ENCODE measurements at places on chromosomes 7 and 10. TPM values are rescaled to one million over a fixed set of nuclear protein-coding genes. Genes with fewer than 3 reads are reported as not detected.
A peak's percentile ranks its signal among the peaks of the same experiment; 100 is the strongest.

DNA sequence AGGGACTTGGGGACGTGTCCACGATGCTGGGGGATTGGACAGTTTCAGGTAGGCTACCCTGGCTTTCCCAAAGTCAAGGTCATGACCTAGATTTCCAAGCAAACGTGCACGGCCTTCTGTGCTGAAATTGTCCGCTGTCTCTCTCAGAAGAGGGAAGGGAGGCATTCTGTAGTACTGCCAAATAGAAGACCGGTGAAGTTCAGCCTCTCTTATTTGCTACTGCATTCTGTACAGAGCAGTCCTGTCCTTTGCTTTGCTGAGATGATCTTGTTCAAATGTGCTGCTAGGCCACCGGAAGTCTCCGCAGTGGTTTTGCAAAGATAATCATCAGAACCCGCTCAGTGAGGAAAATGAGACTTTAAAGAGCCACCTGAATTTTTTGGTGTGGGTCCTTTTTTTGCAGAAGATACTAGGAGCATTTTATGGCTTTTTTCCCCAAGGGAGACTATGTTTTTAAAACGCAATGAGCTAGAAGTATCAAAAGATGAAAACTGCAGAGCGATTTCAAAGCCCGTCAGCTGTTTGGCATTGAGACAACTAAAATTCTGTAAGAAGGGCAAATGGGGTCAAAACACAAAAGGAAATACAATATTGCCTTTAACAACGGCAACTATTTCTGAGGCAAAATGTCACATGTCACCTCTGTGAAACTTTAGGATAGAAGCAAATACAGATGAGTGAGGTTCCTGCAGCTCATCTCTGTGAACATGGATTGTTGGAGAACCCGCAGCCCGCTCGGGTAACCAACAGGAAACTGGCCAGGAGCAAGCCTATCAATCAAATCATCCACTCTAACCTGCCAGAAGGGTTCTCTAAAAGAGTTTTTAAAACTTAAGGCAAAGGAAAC is 1.3 kb upstream of the NMT2 start:
- no peak for DNase-seq

GRCh38 chr10:31384589-31384949 is 65.6 kb downstream of the ZEB1 start:
- DNase-seq, result no peak

GRCh38 chr7:30671793-30672465 is 10.3 kb downstream of the CRHR2 start:
- peak; percentile 25 for DNase-seq

DNA sequence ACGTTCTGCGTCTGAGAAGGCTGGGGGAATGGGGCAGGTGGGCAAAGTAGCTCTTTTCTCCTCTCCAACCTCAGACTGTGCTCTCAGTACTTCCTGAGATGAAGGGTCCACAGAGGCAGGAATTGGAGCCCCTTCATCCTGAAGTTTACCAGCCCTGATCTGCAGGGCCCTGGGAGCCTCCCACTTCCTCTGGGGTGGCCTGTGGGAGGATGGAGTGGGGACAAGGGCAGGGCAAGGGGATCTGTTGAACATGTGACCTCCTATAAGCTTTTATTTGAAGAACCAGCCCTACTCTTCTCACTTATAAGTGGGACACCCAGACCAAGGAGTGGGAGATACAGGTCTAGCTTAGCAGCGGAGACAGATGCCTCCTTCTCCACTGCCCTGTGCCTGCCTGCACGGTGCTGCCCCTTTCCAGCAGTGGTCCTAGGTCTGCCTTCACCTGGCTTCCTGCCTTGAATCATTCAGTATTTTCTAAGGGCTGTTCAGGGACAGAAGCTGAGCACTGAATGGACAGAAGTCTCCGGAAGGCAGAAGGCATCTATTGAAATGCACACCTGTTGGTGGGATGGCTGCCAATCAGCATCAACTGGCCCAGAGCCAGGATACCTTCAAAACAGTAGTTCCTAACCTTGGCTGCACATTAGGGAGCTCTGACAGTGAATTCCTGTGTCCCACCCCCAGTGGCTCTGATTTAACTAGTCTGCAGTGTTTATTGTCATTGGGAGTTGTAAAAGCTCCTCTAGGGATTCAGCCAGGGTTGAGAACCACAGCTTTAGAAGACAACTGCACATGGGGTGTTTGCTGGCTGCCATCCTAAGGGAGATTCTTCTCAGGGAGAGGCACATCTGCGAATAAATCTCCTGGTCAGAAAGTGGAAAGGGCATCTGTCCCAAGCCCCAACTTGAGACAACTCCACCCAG is 2.7 kb upstream of the ARHGAP22 start:
- no peak for DNase-seq

GRCh38 chr7:92639966-92640365 is 49.8 kb upstream of the FAM133B start:
- DNase-seq, result no peak

GRCh38 chr7:105399043-105399725 is 10.5 kb upstream of the SRPK2 start:
- no peak for DNase-seq

- DNase-seq, result no peak
Observed at GRCh38 chr10:6114805-6115341, 26.0 kb downstream of the RBM17 start.

DNA sequence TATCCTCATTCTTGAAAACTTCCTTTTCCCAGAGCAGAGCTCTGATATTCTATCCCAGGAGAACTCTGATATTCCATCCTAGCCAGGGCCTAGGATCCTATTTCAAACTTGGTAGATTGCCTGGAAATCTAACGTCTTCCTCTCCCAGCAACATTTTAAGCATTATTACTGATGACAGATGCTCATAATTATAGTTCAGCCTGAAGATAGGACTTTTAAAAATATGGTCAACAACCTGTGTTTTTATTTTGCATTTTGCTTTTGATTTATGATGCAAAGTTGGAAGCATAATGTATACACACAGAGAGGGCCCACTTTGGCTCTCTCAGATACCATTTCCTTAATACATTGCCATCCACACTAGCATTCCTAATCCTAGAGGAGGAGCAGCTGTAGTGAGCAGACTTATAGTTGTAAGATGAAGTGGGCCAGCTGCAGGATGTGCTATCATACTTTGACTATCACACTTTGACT is 457.4 kb upstream of the TPK1 start:
- no peak for DNase-seq

GRCh38 chr10:132666705-132667341 is 119.1 kb downstream of the NKX6-2 start:
- DNase-seq, result no peak

The GSDME gene
- 15.1 TPM for polyA plus RNA-seq

The UPK3B gene
- polyA plus RNA-seq, result 4.7 TPM

The SKIDA1 gene
- 11.7 TPM for polyA plus RNA-seq

The PDE1C gene
- 3.4 TPM for polyA plus RNA-seq

The NKX1-2 gene
- not detected for polyA plus RNA-seq

The FXYD4 gene
- 0.50 TPM for polyA plus RNA-seq

The RHOBTB1 gene
- 58.5 TPM for polyA plus RNA-seq
